ENCODE measurements at places on chromosomes 7 and 10.

- no peak for DNase-seq
Observed at GRCh38 chr10:12906051-12906541, 95.4 kb downstream of the CCDC3 start.

GRCh38 chr10:63641799-63642198 lies 120.6 kb downstream of the REEP3 start:
- DNase-seq = no peak

DNA sequence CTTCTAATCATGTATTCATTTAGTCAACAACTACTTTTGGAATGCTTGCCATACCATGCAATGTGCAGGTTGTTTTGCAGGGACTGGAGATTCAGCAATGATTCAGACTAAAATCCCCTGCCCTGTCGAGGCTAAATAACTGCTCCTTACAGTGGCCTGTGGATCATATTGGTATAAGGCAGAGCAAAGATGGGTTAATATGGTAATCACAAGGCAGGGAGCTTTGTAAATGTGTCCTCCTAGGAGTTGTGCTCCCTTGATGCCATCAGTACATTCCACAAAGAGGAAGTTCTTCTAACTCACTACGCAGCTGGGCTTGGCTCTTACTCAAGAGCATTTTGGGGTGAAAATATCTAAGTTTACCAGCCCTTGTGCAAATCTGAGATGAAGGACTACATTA lies 614 bp upstream of the IFIT2 start:
- DNase-seq = no peak

DNA sequence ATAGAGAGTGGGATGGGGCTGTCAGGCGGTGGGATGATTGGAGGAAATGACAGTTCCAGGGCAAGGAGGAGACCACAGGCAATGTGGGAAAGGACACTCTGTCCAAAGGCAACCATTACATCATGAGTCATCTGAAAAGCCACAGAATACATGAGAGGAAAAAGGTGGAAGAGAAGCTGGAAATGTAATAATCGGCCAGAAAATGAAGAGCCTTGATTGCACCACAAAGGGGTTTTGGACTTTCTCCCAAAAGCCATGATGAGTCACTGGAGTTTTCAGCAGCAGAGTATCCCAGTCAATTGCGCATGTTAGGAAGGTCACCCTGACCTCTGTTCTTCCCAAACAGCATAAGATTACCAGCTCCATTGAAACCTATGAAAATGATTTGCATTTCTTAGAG lies 222.0 kb downstream of the LHFPL3 start:
- DNase-seq = no peak

- DNase-seq = no peak
Observed at GRCh38 chr10:79188154-79188965, 119.6 kb downstream of the ZMIZ1 start.

DNA sequence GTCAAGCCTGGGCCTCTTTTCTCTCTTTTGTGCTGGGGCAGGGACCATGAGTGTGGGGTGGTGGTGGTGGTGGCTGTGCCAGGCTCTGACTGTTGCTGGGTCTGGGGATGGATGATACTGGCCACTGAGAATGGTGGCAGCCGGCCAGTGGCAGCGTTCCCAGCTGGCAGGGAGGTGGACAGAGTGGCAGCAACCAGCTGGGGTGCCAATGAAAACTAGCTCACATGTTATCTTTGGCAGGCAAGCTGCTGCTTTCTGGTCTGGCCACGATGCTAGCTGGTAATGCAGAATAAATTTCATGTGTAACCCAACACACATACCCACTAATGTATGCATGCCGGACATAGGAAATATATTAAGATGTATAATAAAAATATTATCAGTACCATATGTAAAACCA lies 95.0 kb upstream of the SLC26A5 start:
- DNase-seq = no peak
